ENCODE measurements at places on chromosomes 16 and 17. TPM values are rescaled to one million over a fixed set of nuclear protein-coding genes. Genes with fewer than 3 reads are reported as not detected.

- DNase-seq, result no peak
These were observed 30.3 kb downstream of the RAD51C start for GRCh38 chr17:58722696-58723095.

RCVRN gene
- not detected for polyA plus RNA-seq

- no peak for DNase-seq
These were observed 38.9 kb downstream of the USP31 start for GRCh38 chr16:23110257-23110899.

DNA sequence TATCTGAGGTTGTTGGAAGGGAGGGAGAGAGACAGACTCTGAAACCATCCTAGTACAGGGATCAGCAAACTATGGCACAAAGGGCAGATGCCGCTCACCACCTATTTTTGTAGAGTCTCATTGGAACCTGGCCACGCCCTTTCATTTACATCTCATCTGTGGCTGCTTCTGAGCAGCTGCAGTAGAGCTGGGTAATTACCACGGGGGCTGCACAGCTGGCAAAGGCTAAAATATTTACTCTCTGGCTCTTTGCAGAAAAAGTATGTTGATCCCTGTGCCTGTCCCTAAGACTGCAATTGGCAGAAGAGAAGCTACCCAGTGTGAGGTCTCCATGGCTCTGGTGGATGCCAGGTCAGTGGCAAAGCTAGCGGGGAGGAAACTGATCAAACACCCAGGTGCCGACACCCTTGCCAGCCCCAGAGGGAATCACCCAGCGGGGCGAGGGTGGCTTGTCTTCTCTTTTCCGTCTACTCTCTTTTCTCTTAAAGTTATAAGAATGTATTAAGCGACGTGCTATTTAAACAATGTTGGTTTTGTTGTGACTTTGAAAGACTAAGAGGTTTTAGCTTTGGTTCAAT lies 14.0 kb downstream of the CEP295NL start:
- no peak for DNase-seq

CPNE2 gene
- polyA plus RNA-seq, result 2.4 TPM

SOX8 gene
- polyA plus RNA-seq, result not detected

C1QTNF1 gene
- polyA plus RNA-seq, result not detected

TBC1D26 gene
- polyA plus RNA-seq, result not detected

- DNase-seq, result peak; percentile 57
These were observed 7.5 kb upstream of the NOS2 start for GRCh38 chr17:27807567-27808470.

- DNase-seq, result no peak
These were observed 40.2 kb downstream of the NOG start for GRCh38 chr17:56633681-56634080.
